ENCODE measurements at places on chromosomes 4 and X.

DNA sequence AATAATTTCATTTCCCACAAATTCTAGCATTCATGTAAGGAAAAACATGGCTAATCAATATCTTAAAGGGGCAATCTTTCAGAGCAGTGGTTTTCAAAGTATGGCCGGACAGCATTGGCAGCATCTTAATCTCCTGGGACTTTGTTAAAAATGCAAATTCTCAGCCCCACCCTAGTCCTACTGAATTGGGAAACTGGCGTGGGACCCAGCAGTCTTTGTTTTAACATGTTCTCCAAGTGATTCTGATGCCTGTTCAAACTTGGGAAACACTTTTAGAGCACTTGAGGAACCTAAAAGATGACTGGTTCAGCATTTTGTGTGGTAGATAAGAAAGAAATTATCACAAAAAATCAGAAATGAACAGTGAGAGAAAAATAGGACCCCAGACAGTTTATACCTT lies 65.7 kb downstream of the ZFX start:
- DNase-seq: no peak

GRCh38 chrX:9342561-9343051 lies 122.3 kb upstream of the TBL1X start:
- no peak for DNase-seq

DNA sequence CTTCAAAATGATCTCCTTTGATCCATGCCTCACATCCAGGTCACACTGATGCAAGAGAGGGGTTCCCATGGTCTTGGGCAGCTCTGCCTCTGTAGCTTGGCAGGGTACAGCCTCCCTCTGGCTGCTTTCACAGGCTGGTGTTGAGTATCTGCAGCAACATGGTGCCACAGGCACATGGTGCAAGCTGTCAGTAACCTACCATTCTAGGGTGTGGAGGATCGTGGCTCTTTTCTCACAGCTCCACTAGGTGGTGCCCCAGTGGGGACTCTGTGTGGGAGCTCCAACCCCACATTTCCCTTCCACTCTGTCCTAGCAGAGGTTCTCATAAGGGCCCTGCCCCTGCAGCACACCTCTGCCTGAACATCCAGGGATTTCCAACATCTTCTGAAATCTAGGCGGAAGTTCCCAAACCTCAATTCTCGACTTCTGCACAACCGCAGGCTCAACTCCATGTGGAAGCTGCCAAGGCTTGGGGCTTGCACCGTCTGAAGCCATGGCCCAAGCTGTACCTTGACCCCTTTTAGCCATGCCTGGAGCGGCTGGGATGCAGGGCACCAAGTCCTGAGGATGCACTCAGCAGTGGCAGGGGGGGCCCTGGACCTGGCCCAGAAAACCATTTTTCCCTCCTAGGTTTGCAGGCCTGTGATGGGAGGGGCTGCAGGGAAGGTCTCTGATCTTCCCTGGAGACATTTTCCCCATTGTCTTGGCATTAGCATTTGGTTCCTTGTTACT lies 137.8 kb upstream of the NUDT6 start:
- DNase-seq: no peak

DNA sequence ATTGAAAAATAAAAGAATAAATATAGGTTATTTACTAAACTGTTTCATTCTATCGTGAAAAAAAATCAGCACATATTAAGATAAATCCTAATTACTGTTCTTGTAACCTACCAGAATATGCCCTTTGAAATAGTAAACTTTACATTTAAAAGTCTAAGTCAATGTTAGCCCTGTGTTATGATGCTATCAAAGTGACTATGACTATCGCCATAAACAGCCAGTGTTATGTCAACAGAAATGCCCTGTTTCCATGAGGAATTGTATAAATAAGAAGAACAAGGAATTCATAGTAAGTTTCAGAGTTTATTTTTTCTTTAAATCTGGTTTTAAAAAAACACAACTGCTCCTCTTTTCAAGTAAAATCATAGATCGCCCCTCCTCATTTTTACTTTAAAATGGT lies 11.4 kb downstream of the NR3C2 start:
- DNase-seq: no peak

DNA sequence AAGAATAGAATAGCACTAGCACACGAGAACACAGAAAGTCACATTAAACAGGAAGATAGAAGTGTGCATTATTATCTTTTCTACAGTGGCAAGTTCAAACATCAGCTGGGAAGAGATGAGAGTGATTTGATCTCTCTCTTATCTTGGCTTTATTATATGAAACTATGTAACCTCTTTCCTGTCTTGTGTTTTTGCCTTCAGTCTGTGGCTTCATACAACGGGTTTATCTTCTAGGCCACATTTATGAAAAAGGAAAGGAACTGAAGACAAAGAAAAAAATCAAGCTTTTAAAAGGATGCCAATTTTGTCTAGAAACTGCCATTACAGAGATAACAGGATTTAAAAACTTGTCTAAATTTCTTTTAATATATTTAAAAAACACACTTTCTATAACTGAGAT lies 983.6 kb downstream of the RPA4 start:
- DNase-seq: no peak
